ENCODE measurements at places on chromosomes 7 and 10.
A peak's percentile ranks its signal among the peaks of the same experiment; 100 is the strongest.

- peak; percentile 52 for DNase-seq
These were observed 27.2 kb upstream of the BEND7 start for GRCh38 chr10:13555884-13556510.

- DNase-seq = peak; percentile 44
These were observed 2.1 kb downstream of the NOS3 start for GRCh38 chr7:150992833-150993302.

DNA sequence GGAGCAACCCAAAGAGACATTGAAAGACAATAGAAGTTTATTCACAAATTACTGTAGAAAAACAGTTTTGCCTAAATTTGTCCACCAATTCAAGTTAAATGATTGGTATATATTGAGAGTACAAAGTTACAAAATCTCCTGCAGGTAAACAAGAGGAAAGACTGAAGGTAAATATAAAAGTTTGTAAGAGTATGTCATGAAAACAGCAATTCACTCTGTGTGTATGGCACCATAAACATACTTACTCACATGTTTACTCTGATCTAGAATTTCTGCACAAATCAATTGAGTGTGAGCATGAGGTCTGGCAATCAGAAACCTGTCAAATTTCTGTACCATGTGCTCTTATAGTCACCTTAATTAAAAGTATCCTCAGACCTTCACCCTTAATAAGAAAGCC, 800.9 kb upstream of the MBL2 start:
- no peak for DNase-seq

DNA sequence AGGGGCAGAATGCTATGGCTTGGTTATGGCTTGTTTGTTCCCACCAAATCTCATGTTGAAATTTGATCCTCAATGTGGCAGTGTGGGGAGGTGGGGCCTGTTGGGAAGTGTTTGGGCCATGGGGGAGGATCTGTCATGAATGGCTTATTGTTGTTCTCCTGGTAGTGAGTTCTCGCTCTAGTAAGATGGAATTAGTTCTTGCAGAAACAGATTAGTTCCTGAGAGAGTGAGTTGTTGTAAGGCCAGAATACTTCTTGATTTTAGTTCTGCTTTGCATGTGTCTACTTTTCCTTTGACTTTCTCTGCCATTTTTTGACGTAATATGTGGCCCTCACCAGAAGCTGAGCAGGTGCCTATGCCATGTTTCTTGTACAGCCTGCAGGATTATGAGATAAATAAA, 188.2 kb downstream of the KIF20B start:
- no peak for DNase-seq

DNA sequence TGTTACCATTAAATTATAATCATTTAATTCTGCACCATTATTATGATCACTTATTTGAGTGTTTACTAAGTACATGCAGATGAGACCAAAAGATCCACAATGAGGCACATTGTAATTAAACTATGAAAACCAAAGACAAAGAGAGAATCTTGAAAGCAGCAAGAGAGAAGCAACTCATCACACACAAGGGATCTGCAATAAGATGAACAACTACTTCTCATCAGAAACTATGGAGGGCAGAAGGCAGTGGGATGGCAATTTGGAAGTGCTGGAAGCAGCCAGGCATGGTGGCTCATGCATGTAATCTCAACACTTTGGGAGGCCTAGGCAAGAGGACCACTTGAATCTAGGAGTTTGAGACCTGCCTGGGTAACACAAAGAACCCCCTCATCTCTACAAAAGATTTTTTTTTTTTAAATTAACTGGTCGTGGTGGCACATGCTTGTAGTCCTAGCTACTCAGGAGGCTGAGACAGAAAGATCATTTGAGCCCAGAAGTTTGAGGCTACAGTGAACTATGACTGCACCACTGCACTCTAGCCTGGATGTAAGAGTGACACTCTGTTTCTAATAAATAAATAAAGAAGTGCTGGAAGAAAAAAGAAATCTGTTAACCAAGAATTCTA, 47.7 kb downstream of the CDK6 start:
- DNase-seq = no peak

DNA sequence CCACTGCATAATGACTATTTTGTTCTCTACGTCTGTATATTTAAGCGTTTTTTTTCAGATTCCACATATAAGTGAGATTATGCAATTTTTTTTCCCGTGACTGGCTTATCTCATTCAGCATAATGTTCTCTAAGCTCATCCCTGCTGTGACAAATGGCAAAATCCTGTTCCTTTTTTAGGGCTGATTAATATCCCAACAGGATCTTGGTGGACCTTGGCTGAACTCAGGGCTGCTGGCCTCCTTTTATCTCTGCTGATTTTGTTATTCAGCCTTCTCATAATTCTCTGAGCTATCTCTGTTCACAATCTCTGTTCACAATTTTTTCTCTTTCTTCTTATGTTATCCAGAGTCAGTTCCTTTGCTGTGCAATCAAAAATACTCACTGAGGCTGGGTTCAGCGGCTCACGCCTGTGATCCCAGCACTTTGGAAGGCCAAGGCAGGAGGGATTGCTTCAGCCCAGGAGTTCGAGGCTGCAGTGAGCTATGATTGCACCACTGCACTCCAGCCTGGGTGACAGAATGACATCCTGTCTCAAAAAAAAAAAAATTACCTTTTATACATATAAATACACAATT, 1035.9 kb upstream of the AUTS2 start:
- no peak for DNase-seq

Measured in NCI-H2171 (cell line).